ENCODE measurements at places on chromosomes 1 and 21.

- DNase-seq, result no peak
Observed at GRCh38 chr1:171799166-171799565, 17.7 kb downstream of the METTL13 start.

- DNase-seq, result no peak
Observed at GRCh38 chr1:183945428-183946319, 91.9 kb downstream of the COLGALT2 start.

DNA sequence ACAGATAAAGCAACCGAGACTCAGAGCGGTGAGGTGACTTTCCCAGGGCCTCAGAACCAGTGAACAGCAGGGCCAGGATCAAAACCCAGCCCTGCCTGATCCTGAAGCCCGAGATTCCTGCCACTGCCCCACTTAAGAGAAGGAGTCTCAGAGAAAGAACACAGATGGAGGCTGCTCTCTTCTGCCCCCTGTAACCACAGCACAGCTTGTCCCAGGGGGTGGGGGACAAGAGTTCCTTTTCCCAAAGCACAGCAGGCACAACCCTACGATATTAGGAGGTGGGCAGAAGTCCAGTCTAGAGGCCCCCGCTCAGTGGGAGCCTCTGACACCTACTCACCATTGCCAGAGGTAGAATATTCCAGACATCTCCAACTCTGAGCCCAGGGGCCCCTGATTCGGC is 24.0 kb upstream of the VWA5B1 start:
- DNase-seq, result no peak

- DNase-seq, result peak; percentile 61
Observed at GRCh38 chr1:6358757-6359201, 34.8 kb downstream of the ACOT7 start.

- DNase-seq, result no peak
Observed at GRCh38 chr1:35590476-35591040, 17.4 kb downstream of the TFAP2E start.

- peak; percentile 21 for DNase-seq
Observed at GRCh38 chr1:3883194-3883925, 16.7 kb downstream of the C1orf174 start.

DNA sequence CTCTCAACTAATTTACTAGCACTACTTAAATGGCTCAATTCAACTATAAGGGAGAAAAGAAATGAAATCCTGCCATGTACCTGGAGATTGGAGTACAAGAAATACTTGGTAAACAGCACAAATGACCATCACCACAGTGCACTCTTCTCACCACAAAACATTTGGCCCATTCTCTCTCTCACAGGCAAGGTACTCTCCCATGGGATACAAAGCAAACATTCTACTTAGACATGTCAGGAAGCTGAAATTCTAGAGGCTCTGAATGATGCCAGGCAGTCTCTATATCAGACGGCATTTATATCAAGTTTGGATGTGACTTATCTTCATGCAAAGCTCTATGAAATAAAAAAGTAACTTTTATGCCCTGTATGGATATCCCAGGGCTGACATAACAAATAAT is 72.5 kb downstream of the DPT start:
- DNase-seq, result no peak

DNA sequence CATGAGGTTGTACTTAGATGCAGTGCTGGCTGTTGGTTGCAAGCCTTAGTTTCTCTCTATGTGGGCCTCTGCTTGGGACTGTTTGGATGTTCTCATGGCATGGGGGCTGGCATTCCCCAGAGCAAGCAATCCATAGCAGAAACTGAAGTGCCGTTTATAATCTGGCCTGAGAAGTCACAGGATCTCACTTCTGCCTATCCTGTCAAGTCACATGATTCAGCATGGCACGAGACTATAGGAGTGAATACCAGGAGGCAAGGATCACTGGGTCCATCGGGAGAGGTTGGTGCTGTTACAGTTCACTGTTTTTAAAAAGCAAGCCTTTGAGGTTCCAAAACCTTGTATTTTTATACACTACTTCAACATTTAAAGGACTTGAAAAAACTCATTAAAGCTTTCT is 16.7 kb downstream of the COLGALT2 start:
- DNase-seq, result no peak

- DNase-seq, result no peak
Observed at GRCh38 chr1:63320022-63320721, 2.2 kb upstream of the FOXD3 start.
